Dermis blood vessel endothelial cell (primary cell): ENCODE measurements at places on chromosomes 4 and X.

- DNase-seq: peak; percentile 71
Measured at GRCh38 chr4:83285055-83285407, 433 bp upstream of the COQ2 start.

DNA sequence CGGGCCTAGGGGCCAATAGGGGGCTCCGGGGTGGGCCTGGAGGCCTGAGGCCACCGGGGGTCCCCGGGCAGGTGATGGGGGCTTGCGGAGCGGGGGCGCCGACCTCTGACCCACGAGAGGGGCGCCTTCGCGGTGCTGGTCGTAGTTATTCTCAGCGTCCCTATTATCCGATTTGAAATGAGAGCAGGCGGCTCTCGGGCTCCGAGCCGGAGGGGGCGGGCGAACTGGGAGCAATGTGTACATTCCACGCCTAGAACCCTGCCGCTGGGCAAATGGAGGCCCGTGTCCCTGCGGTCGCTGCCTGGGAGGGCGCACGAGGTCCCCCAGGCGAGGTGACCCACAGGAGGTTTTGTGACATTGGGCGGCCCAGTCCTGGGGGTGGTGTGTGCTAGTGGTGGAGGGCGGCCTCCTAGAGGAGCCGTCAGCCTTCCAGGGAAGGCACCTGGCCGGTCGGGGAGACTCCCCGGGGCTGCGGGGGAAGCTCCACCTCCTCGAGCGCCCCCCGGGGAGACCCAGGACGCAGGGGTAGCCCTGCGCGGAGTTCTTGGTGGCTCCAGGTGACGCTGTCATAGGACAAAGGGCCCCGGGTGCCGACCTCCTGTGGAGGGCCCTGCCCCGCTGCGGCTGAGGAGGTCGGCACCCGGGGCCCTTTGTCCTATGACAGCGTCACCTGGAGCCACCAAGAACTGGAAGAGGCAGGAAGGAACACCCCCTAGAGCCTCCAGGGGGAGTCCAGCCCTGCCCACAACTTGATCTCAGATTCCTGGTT is 102.6 kb upstream of the PRKX start:
- DNase-seq: peak; percentile 36

GRCh38 chr4:71553605-71554004 is 214.8 kb downstream of the SLC4A4 start:
- no peak for DNase-seq

GRCh38 chr4:38954727-38955126 is 77.5 kb downstream of the TMEM156 start:
- DNase-seq: no peak

DNA sequence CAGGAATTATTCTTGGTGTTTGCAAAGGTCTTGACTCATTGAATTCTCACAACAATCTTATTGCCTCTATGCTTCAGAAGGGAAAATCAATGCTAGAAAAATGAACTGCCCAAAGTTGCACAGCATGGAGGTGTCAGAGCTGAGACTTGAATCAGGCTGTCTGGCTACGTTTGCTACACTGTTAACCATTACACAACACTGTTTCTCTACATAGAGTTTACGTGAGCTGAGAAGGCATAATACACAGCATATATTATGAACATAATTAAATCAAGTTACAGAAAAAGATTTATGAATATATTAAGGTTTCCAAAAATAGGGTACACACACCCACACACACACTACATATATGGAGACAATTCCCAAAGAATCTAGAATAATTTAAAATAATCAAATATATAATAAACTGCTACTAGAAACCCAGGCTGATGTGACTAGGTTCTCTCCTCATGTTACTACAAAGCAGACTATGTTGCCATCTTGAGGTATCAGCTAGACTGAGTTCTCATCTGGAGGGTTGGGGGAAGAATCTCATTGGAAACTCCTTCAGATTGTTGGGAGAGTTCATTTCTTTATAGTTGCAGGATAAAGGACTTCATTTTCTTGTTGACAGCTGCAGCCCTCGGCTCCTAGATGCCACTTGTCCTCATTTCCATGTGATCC is 1270.5 kb downstream of the ARAP2 start:
- DNase-seq: no peak

DNA sequence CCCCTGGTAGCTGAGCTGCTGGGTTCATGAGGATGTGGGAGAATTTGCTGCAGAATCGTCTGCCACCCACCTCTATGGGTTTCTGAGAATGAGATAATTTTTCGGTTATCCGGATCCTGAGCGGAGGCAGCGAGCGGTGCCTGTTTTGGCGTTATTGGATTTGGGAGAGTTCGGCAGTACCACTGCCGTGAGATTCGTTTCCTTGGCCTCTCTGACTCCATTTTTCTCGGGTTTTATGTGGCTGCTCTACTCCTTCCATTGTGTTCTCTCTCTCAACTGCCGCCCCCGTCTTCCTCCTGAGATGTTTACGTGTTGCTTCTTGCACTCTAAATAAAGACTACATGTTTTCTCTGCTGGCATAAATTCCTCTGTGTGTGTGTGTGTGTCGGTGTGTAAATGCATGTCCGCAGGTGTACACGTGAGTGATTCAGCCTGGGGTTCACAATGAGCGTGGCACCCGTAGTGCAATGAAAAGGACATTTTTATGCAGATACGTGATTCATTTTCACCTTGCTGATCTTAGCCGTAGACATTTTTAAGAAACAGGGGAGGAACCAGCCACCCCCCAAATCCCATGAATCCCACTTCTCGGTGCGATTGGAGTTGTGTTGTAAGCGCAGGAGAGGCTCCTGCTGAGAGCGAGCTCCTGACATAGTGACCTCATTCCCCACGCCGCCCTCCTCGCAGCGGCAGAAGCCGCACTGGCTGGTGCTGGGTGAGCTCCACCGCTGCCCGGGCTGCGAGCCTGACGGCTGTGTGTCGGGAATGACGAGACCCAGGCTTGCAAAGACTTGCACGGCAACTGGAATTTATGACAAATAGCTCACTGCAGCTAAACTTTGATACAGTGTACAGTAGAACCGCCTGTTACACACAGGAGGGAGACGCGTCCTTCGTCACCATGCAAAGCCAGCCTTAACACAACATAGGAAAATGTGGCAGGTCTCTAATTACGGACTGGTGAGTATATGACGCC is 82.2 kb downstream of the STOX2 start:
- peak; percentile 13 for DNase-seq
